ENCODE measurements at places on chromosomes 3 and 15. TPM values are rescaled to one million over a fixed set of nuclear protein-coding genes. Genes with fewer than 3 reads are reported as not detected.

- DNase-seq, result no peak
Observed at GRCh38 chr3:129014148-129014547, 13.0 kb downstream of the EFCC1 start.

GRCh38 chr15:63474810-63475316, 29.5 kb upstream of the USP3 start:
- DNase-seq, result no peak

GRCh38 chr3:8651418-8652323, 7.1 kb upstream of the SSUH2 start:
- DNase-seq, result no peak

DNA sequence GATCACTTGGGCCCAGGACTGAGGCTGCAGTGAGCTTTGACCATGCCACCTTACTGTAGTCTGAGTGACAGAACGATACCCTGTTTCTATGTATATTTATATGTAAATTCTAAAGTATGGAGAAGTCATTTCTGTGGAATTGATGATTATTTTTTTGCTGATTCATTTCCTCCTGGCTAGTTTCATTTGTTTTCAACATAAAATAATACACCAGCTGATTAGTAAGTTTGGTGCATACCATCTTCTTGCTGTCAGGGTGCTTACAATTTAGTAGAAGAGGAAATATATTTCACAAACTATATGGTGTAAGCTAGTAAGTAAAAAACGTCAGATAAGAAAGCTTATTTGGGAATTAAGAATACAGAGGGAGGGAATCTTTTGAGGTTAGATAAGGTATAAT, 36.0 kb downstream of the SLC25A26 start:
- no peak for DNase-seq

- peak; percentile 45 for DNase-seq
Observed at GRCh38 chr3:61030469-61031035, 220.7 kb downstream of the FHIT start.

DNA sequence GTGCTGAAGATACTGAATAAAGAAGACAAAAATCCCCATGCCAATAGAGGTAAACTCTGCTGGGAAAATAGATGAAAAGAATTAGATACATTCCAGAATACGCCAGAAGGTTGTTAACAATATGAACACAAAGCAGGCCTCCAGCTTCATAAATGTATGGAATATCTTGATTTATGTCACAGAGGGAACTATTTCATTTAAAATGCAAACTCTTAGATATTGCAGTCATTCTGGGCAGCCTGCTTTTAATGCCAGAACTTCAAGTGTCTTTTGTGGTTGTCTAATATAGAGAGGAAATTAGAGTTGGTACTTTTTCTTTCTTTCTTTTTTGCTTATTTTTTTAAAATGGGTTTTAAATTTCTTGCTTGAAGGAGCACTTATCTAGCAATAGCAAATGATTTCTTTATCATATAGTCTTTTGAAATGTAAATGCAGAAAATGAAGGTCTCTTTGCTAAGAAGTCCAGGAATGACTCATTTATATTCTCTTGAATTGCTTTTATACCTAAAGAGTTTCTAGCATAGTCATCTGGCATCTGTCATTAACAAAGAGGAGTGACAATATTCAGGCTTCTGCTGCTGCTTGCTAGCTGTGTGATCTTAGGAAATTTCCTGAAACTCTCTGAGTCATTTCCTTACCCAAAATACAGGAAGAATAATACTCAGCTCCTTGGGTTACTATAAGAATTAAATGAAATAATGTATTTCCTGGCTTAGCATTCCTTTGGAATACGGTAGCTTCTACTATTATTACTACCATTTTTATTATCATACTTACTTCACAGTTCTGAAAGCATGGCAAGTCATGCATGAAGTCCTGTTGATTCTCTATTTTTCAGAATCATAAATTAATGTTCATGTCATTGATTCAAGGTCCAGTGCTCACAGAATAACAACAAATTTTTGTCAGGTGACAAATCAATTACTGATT, 527.6 kb downstream of the DIPK2A start:
- no peak for DNase-seq

DNA sequence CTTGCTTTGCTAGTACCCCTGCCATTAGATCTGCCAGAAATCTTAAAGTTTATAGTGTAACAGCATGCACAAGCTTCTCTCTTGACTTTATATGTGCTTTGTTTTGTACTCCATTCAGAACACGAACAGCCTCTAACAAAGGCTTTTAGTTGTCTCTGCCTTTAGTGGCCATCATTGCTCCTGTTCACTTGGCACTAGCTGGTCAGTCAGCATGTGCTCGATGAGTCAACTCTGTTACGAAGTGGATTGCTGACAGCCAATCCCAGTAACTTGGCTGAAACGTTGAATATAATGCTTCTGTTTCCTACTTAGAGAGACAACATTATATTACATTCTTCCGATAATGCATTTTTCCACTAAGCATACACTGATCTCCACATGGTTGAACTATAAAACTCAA, 349.2 kb downstream of the NAALADL2 start:
- DNase-seq, result peak; percentile 64

- no peak for DNase-seq
Observed at GRCh38 chr15:70199124-70199482, 101.4 kb upstream of the TLE3 start.

- DNase-seq, result no peak
Observed at GRCh38 chr3:168968609-168969008, 694.9 kb downstream of the MECOM start.

The EAF1 gene
- 30.5 TPM for total RNA-seq

The OSTN gene
- not detected for total RNA-seq

The SEMA5B gene
- total RNA-seq, result not detected

The FRMD5 gene
- 14.3 TPM for total RNA-seq

Measured in SK-MEL-5 (cell line).